Thymus (tissue), 14 donors: ENCODE measurements at places on chromosomes 13 and 19.

DNA sequence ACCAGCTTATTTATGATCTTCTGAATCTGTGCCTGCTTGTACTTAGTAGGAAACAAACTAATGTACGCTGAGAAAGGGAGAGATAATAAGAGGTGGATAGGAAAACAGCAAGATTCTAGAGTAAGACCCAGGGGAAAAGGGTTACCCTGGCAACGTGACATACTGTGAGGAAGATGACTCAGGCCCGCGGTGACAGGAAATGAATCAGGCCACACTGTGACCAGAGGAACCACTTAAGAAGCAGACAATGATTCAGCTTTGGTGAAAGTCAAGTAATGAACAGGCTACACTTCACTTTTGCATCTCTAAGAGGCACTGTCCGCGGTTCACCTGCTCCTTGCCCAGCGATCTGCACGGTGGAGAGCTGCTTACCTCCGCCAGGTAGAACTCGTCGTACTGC is 158.2 kb downstream of the NALCN start:
- no peak for DNase-seq

DNA sequence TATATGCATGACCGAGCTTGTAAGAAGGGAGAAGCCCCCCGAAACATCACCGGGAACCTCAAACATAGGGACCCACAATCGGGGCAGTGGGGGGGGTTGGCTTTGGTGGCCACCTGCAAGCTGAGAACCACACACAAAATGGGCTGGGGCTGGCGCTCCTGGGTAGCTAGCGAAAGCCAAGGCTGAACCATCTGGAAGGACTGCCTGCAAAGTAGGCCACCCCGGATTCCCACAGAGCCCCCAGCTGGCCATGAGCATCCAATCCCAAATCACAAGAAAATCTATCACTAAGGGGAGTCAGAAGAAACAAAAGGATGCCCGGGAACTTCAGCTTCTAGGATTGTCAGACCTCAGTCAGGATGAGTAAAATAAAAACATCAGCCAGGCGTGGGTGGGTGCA is 2.8 kb upstream of the PSPN start:
- DNase-seq = no peak

DNA sequence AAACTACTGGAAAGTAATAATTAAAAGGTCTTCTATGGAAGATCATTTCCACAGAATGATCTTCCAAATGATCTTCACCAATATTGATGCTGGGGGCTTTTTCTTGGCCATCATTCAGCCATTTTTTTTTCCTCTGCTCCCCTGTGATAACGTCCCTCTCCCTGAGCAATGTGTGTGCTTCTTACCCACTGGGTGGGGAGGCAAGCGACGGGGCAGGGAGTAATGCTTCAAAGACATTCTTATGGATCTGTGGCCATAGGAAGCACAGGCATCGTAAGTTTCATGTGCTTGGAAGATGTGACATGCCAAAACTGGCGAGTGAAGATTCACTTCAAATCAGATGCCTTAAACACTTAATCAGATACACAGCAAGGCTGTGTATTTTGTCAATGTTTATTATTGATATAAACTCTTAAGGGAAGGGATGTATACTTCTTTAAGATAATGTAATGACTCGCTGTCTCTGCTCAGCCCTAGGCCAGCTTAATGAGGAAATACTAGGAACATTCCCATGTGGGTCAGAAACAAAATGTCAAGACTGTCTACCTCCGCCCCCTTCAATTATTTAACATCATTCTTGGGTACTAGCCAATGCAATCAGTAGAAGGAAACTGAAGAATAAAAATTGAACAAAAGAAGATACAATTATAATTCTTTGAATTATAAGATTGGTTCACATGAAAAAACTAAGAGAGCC is 34.1 kb upstream of the SERPINE3 start:
- no peak for DNase-seq

GRCh38 chr13:75400775-75401174 is 81.2 kb downstream of the TBC1D4 start:
- no peak for DNase-seq

DNA sequence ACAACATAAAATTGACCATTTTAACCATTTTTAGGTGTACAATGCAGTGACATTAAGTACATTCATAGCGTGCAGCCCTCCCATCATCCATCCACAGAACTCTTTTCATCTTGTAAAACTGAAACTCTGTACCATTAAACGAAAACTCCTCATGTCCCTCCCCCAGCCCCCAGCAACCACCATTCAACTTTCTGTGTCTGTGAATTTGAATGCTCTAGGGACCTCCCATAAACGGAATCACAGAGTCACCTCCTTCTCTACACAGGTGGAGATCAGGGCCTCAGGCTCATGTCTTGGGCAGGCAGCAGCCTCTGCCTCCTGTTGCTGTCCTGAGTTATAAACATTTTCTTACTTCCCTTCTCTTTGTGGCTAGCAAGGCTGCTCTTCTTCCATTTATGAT is 7.3 kb upstream of the CCNE1 start:
- DNase-seq = no peak

DNA sequence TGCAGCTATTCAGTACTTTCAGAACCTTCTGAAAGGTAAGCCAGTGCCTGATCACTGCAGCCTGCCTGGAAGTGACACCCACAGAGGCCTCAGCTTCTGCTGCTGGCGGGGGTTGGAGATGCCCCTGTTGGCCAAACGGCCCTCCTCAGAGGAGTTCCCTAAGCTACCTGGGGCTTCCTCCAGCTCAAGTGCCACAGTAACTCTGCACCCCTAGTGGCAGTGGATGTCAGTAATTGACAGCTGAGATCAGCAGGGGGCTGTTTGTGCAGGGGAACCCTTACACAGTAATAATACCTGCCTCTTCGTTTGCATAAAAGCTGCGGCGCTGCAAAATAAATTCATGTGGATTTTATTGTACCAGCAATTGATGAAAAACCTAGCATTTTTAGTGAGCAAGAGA is 28.9 kb downstream of the TDRD12 start:
- DNase-seq = peak; percentile 59

DNA sequence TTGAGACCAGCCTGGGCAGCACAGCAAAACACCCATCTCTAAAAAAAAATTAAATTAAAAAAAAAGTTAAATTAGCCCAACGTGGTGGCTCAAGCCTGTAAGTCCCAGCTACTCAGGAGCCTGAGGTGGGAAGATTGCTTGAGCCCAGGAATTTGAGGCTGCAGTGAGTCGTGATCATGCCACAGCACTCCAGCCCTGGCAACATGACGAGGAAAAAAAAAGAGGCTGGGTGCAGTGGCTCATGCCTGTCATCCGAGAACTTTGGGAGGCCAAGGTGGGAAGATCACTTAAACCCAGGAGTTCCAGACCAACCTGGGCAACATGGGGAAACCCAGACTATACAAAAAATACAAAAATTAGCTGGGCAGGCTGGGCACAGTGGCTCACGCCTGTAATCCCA is 2.2 kb upstream of the TMEM161A start:
- DNase-seq = no peak

DNA sequence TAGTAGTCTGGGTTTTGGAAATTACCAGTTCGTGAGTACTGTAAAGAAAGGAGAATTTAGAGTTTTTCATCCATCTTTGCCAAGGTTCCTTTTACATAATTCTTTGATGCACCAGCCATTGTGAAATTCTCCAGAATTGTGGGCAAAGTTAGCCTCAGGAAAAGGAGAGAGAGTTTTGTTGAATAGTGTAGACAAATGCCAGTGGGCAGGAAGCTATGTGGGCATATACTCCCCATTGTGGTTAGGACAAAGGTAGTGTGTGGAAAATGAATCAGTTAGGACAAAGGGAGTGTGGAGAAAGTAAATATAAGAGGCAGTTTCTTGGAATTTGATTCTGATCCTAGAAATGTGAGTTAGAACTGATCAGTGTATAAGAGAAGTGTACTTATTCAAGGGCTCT is 67.9 kb downstream of the PCCA start:
- DNase-seq = no peak

- DNase-seq = no peak
These were observed 8.4 kb upstream of the DIAPH3 start for GRCh38 chr13:60172111-60172510.

- DNase-seq = no peak
These were observed 396.9 kb downstream of the KCTD12 start for GRCh38 chr13:76489274-76489673.

DNA sequence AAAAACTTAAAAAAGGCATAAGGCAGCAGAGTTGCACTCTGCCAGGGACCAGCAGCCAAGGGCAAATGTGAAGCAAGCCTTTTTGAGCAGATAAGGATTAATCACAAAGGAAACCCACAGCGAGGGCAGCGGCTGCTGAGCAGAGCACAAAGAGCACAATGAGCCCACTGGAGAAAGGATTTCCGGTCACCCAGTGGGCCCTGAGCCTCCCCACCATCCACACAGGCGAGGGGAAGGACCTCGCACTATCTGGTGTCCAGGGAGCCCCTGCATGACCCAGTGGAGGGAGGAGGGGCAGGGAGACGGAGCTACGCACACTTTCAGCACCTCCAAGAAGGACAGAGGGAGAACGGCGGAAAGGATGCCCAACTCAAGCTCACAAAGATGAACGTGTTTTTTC is 40.0 kb downstream of the COL4A1 start:
- DNase-seq = no peak

- DNase-seq = no peak
These were observed 514 bp downstream of the PCID2 start for GRCh38 chr13:113207890-113208420.

DNA sequence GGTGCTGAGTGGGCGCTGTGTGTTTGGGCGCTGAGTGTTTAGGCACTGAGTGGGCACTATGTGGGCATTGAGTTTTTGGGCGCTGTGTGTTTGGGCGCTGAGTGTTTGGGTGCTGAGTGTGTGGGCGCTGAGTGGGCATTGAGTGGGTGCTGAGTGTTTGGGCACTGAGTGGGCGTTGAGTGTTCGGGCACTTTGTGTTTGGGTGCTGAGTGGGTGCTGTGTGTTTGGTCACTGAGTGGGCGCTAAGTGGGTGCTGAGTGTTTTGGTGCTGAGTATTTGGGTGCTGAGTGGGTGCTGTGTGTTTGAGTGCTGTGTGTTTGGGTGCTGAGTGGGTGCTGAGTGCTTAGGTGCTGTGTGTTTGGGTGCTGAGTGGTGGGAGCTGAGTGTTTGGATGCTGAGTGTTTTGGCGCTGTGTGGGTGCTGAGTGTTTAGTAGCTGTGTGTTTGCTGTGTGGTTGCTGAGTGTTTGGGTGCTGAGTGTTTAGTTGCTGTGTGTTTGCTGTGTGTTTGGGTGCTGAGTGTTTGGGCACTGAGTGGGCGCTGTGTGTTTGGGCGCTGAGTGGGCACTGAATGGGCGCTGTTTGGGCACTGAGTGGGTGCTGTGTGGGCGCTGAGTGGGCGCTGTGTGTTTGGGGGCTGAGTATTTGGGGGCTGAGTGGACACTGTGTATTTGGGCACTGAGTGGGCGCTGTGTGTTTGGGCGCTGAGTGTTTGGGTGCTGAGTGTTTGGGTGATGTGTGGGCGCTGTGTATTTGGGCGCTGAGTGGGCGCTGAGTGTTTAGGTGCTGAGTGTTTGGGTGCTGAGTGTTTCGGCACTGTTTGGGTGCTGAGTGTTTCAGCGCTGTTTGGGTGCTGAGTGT is 47.2 kb upstream of the F7 start:
- no peak for DNase-seq

DNA sequence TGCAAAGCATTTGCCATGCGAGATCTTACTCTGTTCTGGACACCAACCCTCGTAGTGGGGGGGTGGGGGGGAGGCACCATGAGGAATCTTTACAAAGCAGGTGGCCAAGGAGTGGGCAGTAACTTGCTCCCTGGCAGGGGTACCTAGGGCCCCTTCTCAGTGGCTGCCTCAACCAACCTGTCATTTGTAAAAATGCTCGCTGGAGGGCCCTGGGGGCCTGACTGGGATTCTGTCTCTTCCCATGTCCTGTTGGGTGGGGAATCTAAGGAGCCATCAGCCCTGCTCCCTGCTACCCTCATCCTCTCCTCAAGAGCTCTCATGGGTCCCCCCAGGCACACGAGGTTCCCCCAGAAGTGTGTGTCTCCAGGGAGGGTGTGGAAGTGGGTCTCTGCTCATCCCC is 1.5 kb downstream of the KCNN1 start:
- no peak for DNase-seq

DNA sequence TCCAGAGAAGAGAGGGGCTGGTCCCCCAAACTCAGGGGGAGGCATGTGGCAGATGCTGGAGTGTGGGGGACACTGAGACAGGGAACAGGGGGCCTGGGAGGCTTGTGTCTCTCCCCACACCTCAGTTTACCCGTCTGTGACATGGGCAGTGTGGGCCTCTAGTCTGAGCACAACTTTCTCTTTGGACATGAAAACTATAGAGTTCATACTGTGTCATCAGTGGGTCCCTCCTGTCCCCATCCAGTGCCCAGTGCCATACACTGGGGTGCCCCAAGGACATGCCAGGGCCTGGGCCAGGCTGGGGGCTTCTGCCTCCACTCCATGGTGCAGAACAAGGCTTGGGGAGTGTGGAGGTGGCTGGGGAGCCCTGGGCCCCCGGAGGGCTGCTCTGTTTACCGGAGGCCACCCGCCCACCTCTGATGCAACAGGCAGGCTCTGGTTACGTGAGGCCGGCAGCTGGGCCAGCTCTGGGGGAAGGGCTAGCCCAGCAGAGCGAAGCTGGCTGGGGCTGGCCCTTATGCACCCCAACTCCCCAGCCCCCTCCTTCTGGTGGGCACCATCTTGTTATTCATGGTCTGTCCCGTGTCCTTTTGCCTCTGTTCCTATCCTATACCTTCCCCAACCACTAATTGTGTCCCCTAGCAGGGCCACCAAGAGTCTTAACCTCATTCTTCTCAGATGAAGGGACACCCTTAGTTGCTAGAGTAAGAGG is 1.9 kb upstream of the MEF2B start:
- DNase-seq = no peak

DNA sequence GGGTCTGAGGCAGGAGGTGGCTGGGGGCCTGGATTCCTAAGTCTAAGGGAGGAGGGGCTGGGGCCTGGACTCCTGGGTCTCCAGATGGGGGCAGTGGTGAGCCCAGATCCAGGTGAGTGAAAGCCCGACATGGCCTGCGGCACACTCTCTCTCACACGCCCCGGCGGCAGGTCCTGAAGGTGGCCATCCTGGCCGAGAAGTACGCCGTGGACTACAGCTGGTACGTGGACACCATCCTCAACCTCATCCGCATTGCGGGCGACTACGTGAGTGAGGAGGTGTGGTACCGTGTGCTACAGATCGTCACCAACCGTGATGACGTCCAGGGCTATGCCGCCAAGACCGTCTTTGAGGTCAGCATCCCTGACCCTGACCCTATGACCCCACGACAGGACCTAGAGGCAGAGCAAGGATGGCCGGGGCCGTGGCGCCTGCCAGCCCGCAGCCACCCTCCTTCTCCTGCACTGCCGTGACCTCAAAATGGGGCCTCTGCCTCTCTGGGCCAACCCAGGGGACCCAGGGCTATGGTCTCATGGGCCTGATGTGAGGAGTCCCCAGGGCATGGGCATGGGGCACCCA is 13.2 kb downstream of the FUZ start:
- no peak for DNase-seq
